ENCODE measurements at places on chromosomes 3 and 15.

DNA sequence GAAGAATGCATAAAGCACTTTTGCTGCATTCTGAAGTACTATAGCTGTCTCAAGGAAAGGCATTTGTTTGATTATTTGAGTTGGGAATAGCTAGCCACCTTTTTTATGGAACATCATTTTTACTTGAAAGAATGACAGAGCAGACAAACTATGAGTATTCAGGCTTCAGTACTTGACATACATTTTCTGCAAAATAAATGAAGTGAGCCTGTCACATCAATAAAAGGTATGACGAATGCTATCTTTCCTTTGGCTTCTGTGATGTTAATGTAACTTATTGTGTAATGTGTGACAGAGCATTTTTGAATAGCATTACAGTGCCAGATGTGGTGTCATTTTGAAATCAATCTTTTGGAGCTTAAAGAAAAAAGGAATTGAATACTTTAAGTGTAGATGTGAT is 440.3 kb upstream of the ONECUT1 start:
- no peak for DNase-seq

- no peak for DNase-seq
Measured at GRCh38 chr3:150691414-150692040, 12.2 kb downstream of the ERICH6 start.

GRCh38 chr15:67521783-67522568 is 1.0 kb downstream of the C15orf61 start:
- DNase-seq: peak; percentile 46

GRCh38 chr15:93823971-93824913 is 407.1 kb upstream of the MCTP2 start:
- peak; percentile 5 for DNase-seq

DNA sequence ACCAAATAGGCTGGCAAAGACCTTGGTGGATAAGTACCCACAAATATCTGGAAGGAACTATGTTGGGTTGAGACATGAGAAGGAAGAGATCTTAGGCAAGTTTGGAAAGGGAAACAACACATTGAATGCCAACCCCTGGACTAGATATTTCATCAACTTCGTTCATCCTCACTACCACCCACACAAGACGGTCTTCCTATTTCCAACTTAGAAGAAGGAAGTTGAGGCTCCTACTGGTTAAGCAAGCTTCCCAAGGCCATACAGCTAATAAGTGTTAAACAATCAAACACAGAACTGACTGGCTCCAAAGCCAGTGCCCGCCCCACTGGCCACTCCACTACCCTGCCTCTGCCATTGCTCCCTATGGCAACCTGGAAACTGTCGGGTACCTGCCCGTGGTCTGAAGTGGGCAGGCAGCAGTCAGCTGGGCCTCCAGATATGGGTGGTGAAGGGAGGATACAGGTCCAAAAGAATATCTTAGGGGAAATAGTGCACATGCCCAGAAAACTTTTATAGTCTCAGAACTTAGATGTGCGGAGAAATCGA is 94.9 kb downstream of the LIPC start:
- DNase-seq: no peak

DNA sequence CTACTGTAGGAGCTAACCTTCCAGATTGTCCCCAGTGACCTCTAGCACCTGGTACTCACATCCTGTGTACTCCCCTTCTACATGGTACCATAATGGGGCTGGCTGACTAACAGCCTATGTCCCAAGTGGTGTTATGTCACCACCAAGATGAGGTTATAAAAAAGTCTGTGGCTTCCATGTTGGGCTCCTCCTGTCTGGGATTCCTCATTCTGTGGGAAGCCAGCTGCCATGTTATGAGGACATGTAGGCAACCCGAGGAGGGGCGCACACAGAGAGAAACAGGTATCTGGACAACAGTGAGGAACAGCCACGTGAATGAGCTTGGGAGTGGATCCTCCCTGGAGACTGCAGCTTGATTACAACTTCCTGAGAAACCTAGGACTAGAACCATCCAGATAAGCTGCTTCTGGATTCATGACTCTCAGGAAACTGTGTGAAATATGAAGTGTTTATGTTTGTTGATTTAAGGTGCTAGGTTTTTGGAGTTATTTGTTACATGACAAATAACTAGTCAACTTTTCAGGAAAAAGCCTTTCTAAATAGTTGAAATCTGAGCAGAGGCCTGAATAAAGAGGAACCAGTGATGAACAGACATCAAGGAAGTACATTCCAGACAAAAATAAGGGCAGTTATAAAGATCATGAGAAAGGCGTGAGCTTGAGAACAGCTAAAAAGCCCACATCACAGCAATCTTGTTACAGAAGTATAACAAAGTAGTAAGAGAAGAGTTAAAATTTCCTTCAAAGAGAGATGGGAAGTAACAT is 21.7 kb downstream of the GOLIM4 start:
- DNase-seq: no peak

DNA sequence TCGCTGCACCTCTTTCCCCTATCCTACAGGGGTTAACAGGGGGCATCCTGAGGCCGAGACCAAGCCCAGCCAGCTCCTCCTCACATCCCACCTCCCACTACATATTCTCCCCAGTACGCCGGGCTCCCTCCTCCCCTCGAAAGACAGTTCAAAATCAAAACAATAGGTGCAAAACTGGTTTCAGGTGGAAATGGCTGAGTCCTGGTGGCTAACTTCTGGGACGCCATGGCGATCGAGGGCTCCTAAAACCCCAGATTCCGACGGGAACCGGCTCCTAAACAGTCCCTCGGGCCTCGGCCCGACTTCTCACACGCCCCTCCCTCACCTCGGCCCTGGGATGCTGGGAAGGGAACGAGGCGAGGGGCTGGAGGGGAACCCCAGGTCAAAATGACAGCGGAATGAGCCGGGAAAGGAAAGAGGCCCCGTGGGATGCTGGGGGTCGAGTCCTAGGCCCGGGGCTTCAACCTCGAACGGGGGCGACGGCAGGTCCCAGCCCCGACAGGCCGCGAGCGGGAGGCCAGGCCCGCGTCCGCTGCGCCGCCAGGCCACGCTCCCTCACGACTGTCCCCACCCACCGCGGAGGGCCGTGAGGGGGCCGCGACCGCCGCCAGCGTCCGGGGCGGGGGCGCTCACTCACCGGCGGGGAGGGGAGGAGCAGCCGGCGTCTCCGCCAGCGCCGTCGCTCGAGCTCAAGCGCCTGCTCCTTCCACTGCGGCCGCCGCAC is 492 bp downstream of the TMCC1 start:
- peak; percentile 4 for DNase-seq

DNA sequence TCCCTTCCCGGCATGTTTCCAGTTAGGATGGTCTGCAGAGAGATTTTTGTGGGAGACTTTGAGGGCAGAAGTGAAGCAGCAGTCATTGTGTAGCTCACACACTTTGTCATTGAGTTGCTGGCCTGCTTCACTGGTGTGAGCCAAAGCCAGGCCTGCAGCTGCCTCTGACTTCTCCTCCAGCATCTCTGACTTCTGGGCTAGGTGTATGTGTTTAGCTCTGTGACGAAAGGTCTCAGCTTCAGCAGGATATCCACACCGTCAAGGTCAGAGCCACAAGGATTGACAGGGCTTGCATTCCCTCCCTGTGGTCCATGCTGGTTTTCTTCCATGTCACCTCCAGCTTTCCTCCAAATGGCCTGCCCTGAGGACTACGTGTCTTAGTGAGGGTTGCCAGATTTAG is 57.1 kb upstream of the OSBPL11 start:
- DNase-seq: no peak

GRCh38 chr3:50373146-50374051 is 14.1 kb upstream of the TMEM115 start:
- no peak for DNase-seq

DNA sequence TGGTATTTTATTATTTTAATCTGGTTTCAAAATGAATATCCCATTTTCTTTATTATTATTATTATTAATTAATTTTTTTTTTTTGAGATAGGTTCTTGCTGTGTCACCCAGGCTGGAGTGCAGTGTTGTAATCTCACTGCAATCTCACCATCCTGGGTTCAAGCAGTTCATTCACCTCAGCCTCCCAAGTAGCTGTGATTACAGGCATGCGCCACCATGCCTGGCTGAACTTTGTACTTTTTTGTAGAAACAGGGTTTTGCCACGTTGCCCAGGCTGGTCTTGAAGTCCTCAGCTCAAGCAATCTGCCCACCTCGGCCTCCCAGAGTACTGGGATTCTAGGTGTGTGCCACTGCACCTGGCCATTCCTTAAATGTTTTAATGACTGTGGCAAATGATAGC is 28.6 kb downstream of the DAG1 start:
- no peak for DNase-seq

DNA sequence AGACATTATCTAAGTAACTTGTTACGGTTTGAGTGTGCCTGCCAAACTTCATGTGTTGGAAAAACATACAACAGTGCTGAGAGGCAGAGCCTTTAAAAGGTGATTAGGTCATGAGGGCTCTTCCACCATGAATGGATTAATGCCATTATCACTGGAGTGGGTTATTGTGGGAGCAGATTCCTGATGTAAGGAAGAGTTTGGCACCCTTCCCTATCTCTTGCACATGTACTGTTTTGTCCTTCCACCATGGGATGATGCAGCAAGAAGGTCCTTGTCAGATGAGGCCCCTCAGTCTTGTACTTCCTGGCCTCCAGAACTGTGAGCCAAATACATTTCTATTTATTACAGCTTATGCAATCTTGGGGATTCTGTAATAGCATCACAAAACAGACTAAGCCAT is 413.9 kb downstream of the EPHA3 start:
- no peak for DNase-seq

GRCh38 chr3:161103776-161104385 is 1.3 kb downstream of the B3GALNT1 start:
- no peak for DNase-seq

DNA sequence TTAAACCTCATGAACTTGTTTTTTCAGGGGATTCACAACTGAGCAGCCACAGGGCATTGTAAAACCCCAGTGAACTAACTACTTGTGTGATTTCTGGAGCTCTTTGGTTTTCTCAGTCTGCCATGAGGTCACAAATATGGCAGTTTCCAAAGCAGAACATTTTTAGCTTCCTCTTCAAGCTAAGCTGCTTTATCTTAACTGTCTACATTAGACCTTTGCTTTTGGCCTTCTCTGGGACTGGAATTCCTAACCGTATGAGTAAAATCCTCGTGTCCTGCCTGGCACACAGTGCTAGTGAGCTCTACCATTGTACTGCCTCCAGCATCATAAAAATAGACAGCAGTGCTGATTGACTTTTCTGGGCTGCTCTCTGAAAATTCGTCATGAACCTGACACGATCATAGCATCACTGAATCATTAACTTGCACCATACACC is 22.1 kb downstream of the CDIN1 start:
- peak; percentile 69 for DNase-seq

DNA sequence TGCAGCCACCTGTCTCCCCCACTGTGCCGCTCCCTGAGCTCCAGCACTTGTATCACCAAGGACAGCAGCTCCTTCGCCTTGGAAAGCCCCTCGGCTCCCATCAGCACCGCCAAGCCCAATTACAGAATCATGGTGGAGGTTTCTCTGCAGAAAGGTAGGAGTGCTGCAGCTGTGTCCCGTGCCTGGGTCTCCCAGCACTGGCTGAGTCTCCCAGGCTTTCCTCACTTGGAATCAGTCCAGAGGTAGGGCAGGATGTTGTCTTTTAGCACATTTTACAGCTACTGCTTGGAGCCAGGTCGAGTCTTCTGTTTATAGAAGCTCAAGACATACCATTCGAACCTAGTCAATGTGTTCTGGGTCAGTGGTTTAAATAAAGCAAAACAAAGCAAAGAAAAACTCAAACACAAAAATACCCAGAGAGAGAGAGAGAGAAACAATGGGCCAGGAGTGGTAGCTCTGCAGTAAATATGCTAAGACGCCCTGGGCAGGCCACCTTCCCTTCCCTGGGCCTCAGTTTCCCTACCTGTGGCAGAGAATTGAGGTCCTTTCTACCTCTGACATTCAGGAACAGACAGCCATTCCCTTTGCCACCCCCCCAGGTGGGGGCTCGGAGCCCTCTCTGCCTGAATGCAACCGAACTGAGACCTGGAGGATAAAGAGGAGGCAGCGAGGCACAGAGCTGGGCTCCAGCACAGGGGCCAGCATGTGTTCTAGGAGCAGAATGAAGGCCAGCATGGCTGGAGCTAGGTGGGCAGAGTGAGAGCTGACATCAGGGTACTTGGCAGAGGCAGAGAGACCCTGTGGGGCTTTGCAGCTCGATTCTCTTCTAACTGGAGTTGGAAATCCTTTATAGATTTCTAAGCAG is 44.1 kb downstream of the STARD5 start:
- DNase-seq: no peak

GRCh38 chr15:63857461-63857856 is 23.7 kb upstream of the HERC1 start:
- DNase-seq: no peak

DNA sequence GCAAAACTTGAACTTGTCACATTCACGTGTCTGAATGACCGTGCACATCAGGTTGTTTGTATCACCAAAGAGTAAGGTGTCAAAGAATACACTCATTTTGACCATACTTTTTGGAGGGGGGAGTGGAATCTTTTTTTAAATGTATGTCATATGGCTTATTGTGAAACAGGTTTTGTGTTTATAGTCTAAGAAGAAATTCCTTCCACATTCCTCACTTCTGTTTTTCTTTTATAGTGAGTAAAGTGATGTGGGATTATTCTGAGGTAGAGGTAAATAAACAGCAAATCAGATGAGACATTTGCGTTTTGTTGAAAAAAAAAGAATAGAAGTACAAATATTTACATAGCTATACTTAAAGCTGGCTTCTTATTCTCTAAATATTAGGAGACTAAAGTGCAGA is 33.0 kb downstream of the SRP14 start:
- DNase-seq: no peak

DNA sequence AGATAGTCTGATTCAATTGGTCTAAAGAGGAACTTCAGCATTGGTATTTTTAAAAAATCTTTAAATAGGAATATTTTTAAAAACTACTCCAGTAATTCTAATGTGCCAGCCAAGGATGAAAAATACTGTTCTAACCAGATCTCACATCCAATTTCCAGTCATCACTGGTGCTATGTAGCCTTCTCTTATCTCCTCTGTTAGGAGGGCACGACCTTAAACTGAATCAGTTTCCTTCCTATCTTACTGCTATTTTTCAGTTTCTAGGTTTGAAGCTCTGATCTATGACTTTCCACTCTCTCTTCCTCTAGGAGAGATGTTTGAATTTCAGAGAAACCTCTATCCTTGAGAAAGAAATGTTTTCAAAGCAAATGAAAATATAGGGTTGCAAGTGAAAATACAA is 31.9 kb downstream of the HAPLN3 start:
- DNase-seq: no peak

- no peak for DNase-seq
Measured at GRCh38 chr15:68729789-68730411, 90.8 kb downstream of the ANP32A start.

GRCh38 chr3:16842272-16843270 is 42.2 kb upstream of the PLCL2 start:
- DNase-seq: no peak

All from AG08395 (cell line).